ENCODE measurements at places on chromosomes 13 and 19.

- DNase-seq = no peak
These were observed 11.0 kb downstream of the PAF1 start for GRCh38 chr19:39379865-39380396.

- DNase-seq = no peak
These were observed 28.7 kb downstream of the DNMT1 start for GRCh38 chr19:10166046-10166445.

DNA sequence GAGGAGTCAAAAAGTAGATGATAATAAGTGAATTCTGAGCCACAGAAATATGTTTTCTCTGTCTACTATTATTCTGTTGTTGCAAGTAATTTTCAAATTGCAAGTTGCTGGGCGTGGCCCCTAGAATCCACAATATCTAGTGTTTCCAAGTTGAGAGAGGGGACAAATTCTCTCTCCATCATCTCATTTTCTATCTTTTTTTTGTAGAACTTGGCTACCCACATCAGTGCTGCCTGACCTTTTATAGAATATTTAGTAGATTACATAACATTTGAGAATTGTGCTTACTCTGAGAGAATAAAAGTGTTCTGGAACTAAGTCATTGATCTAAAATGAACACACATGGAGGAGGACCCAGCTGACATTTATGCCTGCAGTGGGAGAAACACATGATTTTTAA lies 110.9 kb upstream of the CSNK1A1L start:
- DNase-seq = no peak

DNA sequence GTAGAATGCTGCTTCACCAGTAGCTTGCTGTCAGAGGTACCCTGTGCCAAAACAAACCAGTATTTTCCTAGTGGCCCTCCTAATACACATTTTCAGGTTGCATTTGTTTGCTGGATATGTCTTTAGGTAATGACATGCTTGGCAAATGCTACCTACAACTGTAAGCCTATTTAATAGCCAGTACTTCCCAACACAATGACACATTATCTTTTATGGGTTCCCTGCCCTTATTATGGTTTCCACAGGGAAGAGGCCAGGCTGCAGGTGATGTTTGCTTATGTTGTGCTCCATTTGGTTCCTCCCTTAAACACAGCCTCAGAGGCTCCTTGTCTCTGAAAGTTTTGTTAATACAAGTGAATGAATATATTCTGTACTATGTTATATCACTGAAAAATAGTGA lies 24.7 kb downstream of the FRY start:
- peak; percentile 85 for DNase-seq

DNA sequence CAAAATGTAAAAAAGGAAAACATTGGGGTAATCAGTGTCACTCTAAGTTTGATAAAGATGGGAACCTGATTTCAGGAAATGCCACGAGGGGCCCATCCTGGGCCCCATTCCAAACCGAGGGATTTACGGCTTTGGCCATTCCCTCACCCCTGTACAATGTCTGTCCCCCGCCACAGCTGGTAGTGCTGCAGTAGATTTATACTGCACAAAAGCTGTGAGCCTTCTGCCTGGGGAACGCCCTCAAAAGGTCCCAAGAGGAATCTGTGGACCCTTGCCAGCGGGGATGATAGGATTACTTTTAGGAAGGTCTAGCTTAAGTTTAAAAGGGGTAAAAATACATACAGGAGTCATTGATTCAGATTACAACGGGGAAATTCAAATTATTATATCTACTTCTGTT lies 173.4 kb upstream of the SGCG start:
- DNase-seq = no peak

DNA sequence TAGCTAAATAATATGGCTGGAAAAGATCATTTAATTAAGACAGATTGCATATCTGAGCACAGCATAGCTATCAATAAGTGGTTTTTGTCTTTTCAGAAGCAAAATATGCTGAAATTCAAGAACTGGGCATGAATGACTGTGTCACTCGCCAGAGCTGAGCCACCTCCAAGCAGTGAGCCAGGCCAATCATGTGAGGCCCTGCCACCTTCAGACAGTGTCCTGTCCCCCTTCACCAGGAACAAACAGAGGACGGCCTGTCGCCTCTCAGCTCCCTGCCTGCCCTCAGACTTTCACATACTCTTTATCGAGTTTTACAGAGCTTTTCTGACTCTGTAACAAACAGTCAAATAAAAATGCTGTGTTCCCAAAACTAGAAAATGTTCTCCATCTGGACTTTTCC lies 171.0 kb upstream of the TSC22D1 start:
- no peak for DNase-seq

DNA sequence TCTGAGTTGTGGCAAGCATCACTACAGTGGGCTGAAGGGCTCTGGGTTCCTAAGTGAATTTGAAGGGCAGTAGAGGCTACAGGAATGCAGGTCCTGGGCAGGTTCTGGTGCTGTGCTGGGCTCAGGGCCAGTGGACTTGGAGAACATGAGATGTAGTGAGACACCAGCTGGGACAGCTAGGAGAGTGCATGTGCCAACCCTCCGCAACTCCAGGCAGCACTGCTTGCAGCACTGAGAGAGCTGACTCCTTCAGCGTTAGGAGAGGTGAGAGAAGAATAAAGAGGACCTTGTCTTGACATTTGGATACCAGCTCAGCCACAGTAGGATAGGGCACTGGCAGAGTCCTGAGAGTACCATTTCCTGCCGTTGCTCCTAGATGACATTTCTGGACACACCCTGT lies 739.9 kb upstream of the PRR20A start:
- no peak for DNase-seq

GRCh38 chr13:79604752-79605151 lies 123.8 kb downstream of the NDFIP2 start:
- no peak for DNase-seq

- DNase-seq = no peak
These were observed at the start of gene UHRF1 for GRCh38 chr19:4909156-4909896. Gene UHRF1, plus strand, starts transcription at chr19:4909501. Its CDS starts 1,385 bp downstream, at chr19:4910886.

DNA sequence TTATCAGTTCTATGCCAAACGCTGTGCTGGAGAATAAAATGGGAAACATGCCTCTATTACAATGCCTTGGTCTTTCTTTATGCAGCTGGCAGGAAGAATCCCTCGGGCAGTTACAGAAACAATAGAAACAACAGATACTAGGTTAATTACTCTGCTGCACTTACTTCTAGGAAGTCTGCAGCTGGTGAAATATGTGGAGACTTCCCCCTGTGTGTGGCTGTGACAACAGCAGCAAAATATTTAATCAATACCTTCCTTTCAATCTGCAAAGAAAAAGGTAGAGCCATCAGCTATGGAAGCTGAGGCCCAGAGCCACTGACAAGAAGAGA lies 9.9 kb downstream of the STOML3 start:
- DNase-seq = no peak

- DNase-seq = no peak
These were observed 257 bp downstream of the KCTD12 start for GRCh38 chr13:76886005-76886291.

DNA sequence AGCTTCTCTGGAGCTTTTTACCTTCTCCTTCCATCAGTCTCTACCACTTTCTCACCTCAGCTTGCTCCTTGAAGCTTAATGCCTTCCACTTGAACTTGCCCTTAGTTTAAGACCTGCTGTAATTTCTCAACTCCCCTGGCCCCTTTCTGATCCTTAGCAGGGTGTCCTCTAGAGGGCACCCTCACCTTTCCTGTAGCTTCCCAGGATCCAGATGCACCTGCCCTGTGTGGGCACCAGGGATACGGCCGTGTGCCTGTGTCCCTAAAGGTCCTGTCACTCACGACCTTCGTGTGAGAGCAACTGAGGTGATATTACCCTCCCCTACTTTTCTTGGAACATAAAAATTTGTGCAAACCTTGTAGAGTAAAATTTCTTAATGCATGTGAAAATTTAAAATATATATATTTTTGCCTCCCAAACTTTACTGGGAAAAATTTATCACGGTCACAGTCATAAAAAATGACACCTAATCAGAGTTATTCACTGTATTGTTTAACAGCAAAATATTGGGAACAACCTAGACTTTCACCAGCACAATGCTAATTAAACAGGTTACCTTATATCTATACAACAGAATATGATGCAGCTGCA lies 46.4 kb downstream of the PSG3 start:
- peak; percentile 15 for DNase-seq

- DNase-seq = peak; percentile 63
These were observed 19.4 kb downstream of the PLVAP start for GRCh38 chr19:17357724-17358123.

DNA sequence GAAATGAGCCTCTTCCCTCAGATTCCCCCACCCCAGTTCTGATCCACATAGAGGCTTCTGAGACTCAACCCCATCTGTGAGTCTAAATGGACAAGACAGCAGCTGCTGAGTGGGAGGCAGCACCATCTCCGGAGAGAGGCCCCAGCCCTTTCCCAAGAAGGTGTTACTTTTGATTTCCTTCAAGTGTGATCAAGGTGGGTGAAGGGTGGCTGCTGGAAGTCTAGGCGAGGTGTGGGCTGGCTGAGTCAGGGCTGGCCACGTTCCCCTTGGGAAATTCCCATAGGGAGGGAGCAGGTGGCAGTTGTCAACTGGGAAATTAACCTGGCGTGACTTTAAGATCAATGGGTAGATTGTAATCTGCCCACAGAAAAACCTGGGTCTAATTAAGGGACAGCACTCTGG lies 148.0 kb downstream of the FOXO1 start:
- no peak for DNase-seq

Measured in NCI-H2029 (cell line).